Activated CD4-positive, alpha-beta T cell treated with anti-CD3 and anti-CD28 coated beads for 4 hours (primary cell): ENCODE measurements at places on chromosomes 5 and 9.

DNA sequence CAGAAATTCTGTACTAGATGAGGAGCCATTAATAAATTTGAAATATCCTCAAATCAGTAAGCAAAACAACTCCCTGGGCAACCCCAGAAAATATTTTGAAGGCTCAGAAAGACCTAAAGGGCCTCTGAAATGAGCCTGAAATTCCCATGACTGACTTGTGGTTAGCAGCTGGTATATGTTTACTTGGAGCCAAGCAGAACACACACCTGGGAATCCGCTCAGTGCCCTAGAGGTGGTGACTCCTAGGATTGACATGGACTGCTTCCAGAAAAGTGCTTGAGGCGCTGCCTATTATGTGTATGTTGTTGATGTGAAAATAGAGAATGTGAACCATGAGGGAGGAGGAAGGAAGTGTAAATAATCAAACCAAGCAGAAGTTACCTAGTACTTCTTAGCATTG, 14.7 kb downstream of the RFK start:
- no peak for DNase-seq

- DNase-seq: no peak
Measured at GRCh38 chr9:81694541-81694940, 5.2 kb upstream of the TLE1 start.

- DNase-seq: no peak
Measured at GRCh38 chr5:107979900-107980299, 309.2 kb upstream of the EFNA5 start.

DNA sequence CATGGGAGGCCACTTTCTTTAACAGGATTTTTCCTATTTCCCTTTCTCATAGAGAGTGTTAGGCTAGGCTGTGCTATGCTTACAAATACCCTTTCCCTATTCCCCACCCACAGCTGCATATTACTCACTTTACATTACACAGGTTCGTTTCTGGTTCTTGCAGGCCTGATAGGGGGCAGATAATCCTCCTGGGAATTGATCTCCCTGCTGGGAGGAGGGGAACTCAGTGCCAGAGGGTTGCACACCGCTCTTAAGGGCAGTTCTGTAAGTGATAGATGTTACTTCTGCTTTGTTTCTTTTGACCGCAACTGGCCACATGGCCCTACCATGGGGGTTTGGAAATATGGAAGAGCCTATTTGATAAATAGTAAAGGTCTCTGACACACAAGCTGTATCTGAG, 54.0 kb upstream of the NTRK2 start:
- DNase-seq: no peak

DNA sequence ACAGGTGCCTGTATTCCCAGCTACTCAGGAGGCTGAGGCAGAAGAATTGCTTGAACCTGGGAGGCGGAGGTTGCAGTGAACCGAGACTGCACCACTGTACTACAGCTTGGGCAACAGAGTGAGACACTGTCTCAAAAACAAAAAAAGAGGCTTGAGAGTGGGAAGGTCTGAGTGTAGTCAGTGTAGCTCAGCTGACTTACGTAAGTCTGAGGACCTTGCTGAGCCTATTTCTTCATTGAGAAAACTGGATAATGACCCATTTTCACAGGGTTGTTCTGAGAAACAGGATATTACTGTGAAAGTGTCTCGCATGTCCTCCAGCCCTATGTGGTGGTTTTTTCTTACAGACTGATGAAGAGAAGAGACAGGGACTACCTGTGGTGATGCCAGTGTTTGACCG, 66.7 kb downstream of the WDR41 start:
- DNase-seq: no peak

GRCh38 chr5:56862909-56863308, 46.5 kb upstream of the SETD9 start:
- DNase-seq: no peak

DNA sequence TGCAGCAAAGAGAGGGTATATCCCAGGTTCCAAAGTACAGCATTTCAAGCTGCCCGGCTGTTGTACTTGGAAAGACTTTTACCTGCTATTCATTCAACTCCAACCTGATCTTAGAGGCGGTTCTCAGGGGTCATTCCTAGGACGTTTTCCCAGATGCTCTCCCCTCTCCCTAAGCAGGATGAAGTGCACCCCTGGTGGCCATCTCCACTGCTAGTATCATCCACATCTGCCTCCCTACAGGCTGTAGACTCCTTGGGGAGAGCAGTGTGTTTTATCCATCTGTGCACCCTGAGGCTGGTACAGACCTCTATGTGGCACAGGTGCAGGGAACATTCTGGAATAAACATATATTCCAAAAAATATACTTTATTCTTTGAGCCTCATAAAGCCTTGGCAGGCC, 56.8 kb downstream of the PTPN3 start:
- no peak for DNase-seq

- DNase-seq: no peak
Measured at GRCh38 chr5:169091396-169091980, 209.5 kb downstream of the SLIT3 start.

DNA sequence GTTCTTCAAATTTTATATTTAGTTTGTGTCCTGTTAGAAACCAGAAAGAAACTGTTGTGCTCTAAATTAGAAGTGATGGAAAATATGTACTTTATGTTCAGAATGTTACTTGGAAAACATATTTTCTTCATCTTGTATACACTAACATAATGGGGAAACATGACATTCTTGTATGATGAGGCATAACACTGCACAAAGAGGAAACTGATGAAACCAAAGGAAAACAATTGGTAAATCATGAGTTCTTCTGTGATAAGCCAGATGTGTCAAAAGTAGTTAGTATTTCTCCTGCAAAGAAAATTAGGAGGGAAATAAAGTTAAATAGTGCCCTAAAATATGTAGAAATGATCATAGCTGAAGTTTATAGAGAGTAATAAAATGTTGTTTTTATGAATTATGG, 111.1 kb upstream of the FBN2 start:
- DNase-seq: no peak

GRCh38 chr9:6590334-6590733, 55.2 kb downstream of the GLDC start:
- DNase-seq: no peak

- no peak for DNase-seq
Measured at GRCh38 chr5:40838086-40838485, 3.1 kb upstream of the RPL37 start.

GRCh38 chr9:37345038-37345437, 77.5 kb upstream of the GRHPR start:
- no peak for DNase-seq

DNA sequence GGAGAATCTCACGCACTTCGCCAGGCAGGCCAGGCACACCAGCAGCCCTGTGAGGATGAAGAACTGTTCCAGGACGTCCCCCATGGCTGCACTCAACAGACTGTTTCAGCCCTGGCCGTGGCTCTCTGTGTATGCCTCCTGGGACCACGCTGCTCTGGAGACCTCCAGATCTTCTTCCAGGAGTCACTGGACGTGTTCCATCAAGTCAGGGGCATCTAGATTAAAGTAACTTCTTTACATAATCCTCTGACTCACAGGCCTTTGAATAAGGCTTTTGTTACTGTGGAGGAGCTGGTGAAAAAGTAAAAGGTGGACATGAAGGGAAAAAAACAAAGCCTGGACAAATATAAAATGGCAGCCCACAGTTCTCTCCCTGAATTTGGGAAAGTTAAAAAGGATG, at the start of gene HSD17B3:
HSD17B3 (minus strand) TSS at position 156 of the 400 bp plus-strand sequence; CDS start at position 84, 72 bp downstream.
- DNase-seq: no peak

DNA sequence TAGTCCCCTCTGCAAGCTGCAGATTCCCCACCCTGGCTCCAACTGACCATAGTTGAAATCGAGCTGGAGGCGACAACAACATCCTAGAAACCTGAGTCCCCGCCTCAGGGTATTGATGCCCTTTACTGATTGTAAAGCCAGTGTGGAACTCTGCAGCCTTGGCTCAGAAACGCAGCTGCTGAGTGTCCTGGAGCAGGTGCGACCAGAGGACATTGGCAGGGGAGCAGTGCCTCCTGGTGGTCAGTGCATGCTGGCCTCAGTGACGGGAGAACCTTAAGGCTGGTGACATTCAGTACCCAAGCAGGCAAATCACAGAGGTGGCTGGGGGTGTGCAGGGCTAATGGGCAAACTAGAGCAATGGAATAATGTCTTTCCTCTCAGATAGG, 20.4 kb upstream of the ZNF354B start:
- peak; percentile 37 for DNase-seq

- DNase-seq: no peak
Measured at GRCh38 chr5:2166979-2167377, 284.3 kb upstream of the IRX4 start.

DNA sequence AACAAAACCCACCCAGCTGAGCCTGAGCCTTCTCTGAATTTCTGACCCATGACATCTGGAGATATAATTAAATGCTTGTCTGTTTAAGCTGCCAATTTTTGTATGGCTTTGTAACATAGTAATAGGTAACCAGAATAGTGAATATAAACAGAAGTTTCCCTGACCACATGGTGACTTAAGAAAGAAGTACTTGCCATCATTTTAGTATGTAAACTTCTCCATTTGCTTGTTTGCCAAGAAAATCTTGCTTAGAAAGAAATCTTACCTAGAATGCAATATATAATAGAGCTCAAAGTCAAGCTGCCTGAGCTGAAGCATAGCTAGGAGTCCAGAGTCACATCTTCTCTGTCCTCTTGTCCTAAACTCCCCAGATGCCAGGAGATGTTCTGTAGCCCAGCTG, 117.0 kb downstream of the PCSK1 start:
- DNase-seq: no peak

DNA sequence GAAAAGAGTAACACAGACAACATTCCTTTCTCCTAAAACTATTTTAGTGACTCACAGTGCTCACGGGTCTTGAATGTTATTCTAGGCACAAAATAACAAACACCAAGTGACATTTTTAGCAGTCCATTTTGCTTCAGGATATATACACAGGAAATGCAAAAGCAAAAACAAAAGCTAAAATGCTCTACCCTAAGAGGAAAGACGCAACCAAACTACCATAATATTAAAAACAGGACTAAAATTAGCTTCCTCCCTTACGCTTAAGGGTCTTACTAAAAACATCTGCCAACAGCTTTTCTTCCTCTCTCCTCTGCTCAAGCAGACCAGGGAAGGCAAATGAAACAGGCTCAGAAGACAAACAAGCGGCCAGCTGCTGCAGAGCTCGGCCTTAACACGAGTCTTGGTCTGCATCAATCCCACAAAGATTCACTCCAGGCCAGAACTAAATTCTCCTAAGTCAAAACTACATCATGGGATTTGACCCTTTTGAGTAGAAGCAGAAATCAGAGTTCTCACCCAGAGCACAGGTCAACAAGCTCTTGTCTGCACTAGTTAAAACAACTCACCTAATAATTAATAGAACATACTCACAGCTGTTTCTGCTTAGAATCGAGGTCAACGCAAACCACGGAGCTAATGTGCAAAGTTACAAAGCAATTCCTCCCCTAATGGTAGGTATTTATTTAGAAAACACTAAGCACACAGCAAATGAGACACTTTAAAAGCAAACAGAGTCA, 62.3 kb downstream of the RAPGEF1 start:
- DNase-seq: no peak

DNA sequence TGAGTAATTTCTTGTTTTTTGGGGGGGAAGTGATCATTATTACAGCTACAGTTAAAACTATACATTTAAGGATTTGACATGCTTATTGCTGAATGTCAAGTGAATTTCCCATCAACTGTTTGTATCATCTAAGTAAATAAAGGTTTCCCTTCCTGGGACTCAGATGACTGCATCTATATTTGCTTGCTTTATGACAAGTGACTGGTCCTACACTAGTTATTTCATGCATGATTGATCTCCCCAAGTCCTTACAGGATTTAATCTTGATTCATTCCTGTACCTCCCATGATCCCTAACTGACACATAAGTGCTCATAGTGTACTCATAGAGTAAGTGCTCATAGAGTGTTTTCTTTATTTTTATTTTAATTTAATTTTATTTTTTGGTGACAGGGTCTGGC, 2.8 kb downstream of the TXNDC8 start:
- DNase-seq: no peak

DNA sequence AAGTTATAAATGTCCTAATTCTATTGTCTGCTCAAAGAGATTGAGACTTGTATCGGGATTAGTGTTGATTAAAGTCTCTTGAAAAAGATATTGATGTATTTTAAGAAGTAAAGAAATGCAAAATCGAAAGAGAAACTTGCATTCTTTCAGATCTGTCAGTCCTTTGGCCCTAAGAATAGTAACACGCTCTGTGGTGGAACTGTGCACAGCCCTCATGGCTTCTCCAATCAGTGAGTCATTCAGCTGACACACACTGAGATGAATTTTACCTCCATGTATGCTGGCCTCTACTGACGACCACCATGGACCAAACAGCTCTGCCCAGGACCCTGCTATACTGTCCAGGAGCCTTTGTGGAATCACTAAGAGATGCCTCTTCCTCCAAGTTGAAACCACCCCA, 232.4 kb downstream of the ESM1 start:
- DNase-seq: no peak

- no peak for DNase-seq
Measured at GRCh38 chr5:20556115-20556763, 568.2 kb upstream of the CDH18 start.

- DNase-seq: no peak
Measured at GRCh38 chr9:95450171-95451064, 66.4 kb downstream of the PTCH1 start.

DNA sequence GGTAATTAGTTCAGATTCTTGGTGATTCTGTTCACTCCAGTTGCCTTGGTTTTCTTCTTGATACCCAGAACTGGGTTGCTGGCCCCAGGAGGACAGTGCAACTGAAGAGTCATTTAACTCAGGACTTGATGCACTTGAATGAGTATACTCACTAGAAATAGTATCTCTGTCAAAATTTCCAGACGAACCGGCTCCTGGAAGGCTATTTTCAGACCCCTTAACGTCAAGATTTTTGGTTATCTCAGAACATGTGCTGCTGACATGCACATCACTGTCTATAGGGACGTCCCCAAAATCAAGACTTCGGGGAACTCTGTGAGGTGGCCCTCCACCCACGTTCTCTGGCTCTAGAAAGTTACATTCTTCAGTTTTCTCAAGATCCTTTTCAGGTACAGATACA, 56.7 kb upstream of the PCA3 start:
- DNase-seq: no peak

DNA sequence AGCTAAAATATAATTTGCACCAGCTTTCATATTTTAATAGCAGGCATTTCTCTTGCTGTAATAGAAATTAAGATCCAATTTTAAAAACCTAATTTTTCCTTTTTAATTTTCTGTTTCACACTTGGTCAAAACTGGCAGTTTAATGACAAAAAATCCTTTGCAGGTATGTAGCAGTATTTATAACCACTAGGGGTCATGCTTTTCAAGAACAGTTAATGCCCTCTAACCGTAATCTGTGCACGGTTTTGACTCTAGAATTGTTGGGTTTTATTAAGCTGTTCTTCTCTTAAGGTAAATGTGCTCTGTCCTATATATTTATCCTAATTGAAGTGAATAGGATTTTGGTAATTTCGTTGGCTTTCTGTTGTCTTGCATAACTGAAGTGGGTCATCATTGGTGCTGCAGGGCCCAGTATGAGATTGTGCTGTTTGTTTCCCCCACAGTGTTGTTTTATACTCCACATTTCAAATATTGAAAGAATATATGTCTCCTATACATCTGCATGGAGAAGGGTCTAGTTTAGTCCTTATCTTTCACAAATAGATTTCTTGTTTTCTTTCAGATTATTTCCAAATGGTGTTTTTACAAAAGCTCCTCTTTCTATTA, 107.4 kb downstream of the SCAMP1 start:
- DNase-seq: no peak

GRCh38 chr9:132216861-132217619, 55.2 kb downstream of the NTNG2 start:
- no peak for DNase-seq
